ENCODE measurements at places on chromosomes 5 and 9. TPM values are rescaled to one million over a fixed set of nuclear protein-coding genes. Genes with fewer than 3 reads are reported as not detected.

Gene KCNV2
- not detected for total RNA-seq

GRCh38 chr5:133938039-133938821 lies 30.2 kb downstream of the C5orf15 start:
- DNase-seq = no peak

DNA sequence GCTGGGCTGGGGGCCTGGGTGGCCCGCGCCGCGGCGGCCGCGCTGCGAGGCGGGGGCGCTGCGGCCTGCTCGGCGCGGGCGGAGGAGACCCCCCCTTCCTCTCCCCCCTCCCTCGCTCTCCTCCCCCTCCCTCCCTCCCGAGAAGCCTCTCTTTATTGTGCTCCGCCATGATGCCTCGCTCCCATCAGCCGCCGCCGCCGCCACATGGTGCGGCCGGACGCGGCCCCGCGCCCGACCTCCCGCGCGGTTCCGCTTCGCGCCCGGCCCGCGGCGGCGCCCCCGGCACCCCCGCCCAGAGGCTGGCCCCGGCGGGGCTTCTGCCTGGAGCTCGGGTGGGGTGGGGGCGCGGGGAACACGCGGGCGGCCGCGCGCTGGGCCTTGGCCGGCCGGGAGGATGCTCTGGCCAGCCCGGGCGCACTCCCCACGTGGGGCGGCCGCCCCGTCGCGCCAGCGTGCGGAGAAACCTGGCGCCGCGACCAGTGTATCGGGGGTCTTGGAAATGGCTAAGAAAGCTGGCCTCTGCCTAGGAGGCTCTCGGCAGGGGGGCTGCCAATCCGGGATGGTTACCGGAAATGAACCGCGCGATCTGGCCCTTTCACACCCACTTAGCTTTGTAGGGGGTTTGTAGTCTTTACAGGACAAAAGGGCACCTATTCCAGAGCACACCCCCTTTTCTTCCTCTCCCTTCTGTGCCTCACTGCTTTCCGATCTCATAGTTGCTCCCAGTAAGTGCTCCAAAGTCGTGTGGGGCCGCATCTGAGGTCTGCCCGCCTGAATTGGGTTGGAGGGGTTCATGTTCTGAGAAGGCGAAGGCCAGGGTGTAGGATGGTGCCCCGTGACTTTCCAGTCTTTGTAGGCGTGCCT lies 1.0 kb downstream of the SET start:
- peak; percentile 86 for DNase-seq

Gene DNAJC25
- total RNA-seq = 5.8 TPM

GRCh38 chr5:59724482-59725391 lies 168.8 kb downstream of the PDE4D start:
- no peak for DNase-seq

All from CD8-positive, alpha-beta T cell (primary cell).